NCI-H524 treated with DMSO at 0.1 percent for 48 hours (cell line): ENCODE measurements at places on chromosomes 16 and 17.

GRCh38 chr17:4946312-4946976 lies 1.9 kb downstream of the PFN1 start:
- no peak for DNase-seq

- no peak for DNase-seq
Measured at GRCh38 chr16:65833171-65833871, 533.2 kb upstream of the CDH5 start.

GRCh38 chr16:88917146-88917914 lies 50.9 kb upstream of the PABPN1L start:
- DNase-seq = no peak

DNA sequence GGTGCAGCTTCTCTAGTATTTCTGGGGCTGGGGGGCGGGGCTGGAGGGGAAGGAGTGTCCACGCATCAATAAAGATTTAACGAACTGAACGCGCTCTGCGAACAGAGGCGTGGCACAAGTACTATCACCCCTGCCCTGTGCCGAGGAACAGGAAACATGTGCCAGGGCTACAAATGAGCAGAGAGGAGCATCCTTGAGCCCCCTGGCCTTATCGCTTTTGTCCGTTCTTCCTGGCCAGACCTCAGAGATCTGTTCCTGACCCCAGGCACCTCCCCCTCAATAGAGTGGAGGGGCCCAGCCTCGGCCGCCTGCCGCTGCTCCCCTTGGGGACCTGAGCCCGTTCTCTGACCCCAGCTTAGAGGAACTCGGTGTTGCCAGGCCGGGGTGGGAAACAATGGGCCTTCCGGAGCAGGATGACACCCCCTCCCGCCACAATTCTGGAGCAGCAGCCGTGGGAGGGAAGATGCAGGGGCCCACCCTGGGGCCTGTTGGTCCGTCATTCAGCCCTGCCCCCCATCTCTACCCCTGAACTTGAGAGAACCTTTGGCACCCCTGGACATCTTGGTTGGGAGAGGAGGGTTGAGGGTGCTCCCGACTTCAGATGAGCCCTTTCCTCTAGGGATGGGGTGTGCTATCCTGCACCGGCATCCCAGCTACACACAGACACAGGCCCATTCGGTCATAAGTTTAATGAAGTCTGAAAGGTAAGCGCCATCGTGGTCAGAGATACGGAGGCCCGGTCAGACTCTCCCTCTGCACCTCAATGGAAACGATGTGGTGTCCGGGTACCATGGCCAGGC lies 1.1 kb downstream of the NAA38 start:
- no peak for DNase-seq
